ENCODE measurements at places on chromosomes 16 and 17.

DNA sequence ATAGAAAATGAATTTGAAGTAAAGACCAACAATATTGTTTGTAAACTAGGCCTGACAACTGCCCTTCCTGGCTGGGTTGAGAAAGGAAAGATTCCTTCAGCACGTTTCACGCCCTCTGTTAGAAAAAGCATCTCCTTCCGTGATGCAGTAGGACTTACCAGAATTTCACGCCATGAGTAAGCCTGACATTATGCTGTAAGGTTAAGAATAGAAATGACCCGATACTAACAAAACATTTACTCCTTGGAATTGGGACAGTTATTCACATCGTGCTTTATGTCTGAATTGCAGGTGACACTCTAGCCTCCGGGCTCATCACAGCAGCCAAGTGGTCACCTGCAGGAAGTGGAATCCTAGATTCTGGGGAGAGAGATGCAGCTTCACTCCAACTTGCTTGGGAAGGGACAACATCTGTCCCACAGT, 17.5 kb downstream of the MARCHF10 start:
- DNase-seq = no peak

DNA sequence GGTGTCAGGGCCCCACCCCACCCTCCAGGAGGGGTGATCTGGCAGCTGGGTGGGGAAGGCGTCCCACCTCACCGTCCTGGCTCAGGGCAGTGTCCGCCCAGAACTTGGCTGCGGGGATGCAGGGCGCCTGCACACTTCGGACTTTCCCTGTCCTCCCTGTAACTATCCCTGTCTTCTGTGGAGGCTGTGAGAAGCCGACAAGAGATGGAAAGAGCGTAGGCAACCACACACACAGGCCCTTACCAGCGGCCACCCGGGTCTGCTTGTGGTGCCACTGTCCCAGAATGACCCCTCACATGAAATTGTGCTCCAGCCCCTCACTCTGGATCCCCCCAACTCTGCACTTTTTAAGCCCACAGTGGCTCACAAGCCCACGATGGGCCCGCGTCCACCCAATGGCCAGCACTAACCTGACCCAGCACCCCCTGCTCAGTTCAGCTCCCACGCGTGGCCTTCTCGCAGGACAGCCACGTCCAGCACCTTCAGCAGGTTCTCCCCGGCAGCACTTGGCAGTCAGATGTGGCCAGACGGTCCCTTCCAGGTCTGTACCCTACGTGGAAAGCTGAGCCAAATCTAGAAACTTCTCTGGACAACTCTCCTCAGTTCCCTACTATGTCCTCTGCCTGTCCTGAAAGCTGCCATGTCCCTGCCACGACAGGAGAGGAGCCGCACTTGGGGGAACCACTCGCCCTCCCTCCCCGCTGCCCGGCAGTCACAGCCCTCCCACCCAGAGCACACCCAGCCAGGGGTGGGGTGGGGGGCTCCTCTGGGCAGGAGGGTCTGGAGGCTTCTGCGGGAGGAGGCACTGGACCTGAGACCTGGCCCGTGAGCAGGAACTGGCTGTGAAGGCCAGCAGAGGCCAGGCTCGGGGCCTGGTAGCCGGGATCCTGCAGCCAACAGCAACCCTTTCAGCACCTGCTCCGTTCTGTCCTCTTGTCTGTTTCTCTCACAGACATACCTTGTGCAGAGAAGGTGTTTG, 38.0 kb downstream of the PEMT start:
- DNase-seq = no peak

DNA sequence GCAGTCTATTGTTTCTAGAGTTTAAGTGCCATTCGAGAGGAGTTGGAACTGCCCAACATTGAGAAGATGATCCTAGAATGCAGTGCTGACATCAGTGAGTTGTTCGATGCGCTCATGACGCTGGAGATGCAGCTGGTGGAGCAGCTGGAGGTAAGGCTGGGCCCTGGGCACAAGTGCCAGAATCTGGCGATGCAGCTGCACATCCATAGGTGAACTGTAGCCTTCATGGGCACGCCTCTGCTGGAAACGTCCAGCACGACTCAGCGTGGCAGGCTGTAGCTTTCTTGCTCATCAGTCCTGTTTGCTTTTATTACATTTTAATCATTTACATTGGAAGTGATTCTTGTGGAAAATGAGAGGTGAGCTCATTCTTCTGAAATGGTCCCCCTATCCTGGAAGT, 31.7 kb downstream of the DRC3 start:
- DNase-seq = no peak

GRCh38 chr17:31907342-31907962, 5.9 kb upstream of the UTP6 start:
- no peak for DNase-seq

DNA sequence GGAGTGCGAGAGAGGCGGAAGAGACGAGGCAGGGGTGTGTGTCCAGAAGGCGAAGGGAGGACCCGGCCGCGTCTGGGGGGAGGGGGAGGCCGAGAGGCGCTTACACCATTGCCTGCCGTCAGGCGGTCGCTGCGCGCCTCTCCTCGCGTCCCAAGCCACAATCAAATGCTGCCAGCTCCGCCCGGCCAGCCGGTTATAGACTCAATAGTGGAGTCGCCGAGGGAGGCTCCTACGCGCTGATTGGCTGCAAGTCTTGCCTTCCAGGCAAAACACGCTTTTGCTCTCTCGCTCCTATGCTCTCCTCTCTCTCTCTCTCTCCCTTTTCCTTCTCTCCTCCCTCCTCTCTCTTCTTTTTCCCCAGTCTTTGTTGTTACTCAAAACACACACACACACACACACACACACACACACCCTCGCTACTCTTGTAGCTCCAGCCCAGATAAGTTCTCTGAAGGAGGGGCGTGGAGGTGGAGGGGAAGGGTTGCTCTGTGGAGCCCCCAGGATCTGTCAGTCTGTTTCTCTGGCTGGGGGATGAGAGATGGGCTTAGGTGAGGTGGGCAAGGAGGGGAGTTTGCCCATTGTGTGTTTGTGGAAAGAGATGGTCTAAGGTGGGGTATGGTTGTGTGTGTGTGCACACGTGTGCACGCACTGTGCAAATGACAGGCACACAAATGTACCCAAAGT, at the start of gene DLX3:
Gene DLX3 (minus strand): TSS at position 170 of the 684 bp plus-strand sequence. CDS start 226 bp downstream, outside the sequence.
- peak; percentile 66 for DNase-seq

DNA sequence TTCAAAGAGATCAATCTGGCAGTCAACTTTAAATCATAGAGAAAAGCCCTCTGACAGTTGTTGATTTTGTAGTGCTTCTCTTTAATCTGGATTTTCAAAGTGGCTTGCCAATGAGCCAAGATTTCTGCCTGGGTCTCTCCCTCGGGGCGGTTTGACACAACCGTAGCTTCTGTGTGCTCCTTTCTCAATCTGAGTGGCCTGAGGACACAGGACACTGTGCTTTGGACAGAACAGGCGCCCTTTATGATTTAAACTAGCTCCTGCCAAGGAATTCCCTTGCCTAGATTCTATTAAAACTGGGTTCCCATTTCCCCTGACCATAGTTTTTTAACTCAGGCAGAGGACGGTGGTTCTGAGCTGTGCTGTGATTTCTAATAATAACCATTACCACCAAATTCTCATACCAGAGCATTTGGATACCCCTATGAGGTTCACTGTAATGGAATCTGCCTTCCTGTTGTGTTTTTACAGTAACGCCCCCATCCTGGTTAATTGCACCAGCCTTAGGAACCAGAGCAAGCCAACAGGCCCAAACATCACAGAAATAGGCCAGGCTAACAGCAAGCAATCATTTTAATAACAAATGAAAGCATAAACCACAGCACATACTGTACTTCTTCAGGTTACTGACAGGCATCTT, 4.0 kb downstream of the ZFHX3 start:
- DNase-seq = no peak

- DNase-seq = no peak
These were observed 21.1 kb downstream of the ACSM1 start for GRCh38 chr16:20676268-20676825.

DNA sequence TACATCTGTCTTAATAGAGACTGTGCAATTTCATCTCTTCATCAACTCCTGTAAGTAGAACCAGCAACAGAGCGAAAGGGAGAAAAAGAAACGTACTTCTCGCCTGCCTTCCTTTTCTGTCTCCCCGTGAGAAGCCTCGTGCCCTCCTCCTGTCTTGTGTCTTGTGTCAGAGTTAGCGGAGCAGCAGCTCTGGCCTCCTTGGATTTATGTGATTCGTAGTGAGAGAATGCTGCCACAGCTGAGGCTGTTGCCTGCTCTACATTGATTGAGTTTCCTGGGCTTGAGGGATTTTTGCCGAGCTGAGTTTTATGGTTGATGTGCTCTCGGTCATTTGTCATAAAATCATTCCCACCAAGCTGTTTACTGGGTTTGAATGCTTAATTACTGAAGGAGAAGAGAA, 579.1 kb upstream of the RBFOX1 start:
- no peak for DNase-seq

DNA sequence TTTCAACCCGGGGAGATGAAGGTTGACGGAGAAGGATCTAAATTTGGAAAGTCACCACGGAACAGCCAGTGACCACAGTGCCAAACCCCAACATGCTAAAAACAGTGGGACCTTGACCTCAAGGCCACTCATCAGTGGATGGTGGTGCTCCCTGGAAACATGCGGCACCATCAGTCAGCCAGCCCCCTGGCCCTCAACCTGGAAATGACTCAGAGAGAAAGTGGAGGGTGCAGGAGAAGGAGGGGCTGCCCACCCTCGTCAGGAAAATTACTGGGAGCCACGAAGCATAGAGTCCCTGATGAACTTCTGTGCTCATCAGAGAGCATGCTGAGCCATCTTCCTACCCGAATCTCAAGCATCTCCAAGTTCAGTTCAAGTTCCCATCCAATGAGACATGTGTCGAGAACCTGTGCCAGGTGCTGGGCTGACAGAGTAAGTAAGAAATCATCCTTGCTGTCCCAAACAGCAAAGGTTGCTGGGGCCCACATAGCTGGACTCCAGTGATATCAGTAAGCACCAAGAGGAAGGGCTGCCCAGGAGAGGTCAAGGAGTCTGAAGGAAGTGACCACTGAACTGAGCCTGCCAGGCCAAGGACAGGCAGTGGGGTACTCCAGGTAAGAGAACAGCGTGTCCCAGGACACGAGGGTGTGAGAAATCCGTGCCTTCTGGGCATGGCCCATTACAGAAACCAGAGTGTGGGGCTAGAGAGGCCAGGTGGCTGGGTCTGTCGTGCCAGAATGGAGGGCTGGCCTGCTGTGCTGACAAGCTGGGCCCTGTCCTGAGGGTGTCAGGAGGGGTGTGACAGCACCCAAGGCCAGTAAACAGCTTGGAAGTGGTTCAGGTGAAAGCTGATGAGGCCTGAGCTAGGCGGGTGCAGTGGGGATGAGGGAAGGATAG, 5.2 kb downstream of the PECAM1 start:
- DNase-seq = no peak

DNA sequence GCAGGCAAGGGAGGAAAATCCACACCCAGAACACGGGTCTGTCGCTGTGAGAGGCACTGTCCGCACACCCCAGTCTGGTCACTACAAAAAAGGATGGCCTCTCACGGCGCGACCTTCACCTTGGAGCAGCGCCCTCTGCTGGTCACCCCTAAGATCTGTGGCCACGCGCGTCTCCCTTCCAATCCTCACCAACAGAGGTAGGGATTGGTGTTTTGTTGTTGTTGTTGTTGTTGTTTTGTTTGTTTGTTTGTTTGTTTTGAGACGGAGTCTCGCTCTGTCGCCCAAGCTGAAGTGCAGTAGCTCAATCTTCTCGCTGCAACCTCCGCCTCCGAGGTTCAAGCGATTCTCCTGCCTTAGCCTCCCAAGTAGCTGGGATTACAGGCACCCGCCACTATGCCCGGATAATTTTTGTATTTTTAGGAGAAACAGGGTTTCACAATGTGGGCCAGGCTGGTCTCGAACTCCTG, 15.0 kb upstream of the C17orf58 start:
- no peak for DNase-seq

DNA sequence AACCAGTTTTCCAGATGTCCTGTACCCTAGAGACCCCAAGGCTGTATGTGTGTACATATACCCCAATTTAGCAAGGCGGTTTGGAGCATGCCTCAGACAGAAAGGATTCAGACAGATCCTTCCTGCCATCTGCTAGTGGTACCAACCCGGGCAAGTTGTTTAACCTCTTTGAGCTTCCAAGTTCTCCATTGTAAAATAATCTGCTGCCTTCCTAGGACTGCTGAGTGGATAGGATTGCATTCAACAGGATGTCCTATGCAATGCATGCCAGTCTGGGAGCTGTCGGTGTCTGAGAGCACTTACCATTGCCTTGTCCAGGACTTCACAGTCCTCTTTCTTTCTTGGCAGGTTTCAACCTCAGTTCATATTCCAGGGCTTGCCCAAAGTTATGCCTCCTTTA, 1.9 kb downstream of the CDH13 start:
- no peak for DNase-seq

DNA sequence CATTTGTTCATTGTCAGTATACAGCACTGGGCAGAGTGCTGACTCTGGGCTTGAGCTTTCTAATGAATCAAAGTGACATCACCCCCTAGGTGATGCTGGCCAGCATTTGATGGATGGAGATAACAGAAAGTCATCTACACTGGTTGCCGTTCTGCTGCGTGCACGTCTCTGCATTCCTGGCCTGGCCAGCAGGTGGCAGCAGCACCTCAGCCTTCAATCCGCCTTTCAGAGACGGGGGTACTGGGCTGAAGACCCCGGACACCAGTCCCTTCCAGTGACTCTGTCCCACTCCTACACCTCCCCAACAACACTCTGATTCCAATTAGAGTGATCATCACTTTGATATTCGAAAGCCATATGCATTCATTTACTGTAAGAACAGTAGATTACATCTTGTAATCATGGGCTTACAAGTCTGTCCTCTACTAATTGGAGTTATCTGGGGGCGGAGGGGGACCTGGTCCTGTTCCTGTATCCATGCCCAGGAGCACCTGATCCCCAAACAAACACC, 6.0 kb downstream of the CPSF4L start:
- no peak for DNase-seq

GRCh38 chr17:80212109-80212508, 8.0 kb downstream of the SGSH start:
- no peak for DNase-seq

GRCh38 chr16:4319454-4320421, 3.9 kb downstream of the GLIS2 start:
- DNase-seq = no peak

DNA sequence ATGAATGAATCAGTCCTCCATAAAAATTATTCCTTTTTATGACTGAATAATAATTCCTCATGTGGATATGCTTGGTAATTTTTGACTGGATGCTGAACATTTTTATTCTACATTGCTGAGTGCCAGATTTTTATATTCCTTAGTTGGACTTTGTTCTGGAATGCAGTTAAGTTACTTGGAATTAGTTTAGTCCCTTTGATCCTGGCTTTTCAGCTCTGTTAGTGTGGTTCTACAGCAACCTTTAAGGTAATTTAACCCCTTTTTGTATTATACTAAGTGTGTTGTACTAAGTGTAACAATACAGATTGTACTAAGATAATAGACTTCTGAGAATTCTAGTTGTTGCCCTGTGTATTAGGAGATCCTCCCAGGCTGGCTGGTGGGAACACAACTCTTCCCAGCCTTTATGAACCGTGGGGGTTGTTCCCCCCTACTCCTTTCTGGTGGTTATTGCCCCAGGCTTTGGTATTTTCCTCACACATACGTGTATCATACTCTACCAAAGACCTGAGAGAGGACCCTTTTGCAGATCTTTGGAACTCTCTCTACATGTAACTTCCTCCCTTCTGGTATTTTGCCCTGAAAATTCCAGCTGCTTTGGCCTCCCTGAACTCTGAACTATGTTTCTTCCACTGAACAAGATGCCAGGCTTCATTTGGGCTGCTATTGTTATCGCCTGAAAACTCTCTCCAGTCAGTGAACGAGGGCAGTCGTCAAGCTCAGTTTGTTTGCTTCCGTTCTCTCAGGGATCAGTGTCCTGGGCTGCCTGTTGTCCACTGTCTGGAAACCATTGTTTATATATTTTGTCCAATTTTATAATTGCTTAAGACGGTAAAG, 30.5 kb downstream of the TANGO6 start:
- no peak for DNase-seq

- no peak for DNase-seq
These were observed 193.8 kb upstream of the CACNG3 start for GRCh38 chr16:24062270-24062817.

GRCh38 chr16:1428511-1428910, 2.4 kb upstream of the PERCC1 start:
- no peak for DNase-seq

All from left renal pelvis (tissue), 4 donors.